ENCODE measurements at places on chromosomes 3 and 15. TPM values are rescaled to one million over a fixed set of nuclear protein-coding genes. Genes with fewer than 3 reads are reported as not detected.

CX3CR1 gene
- not detected for total RNA-seq

SH2D7 gene
- not detected for total RNA-seq

LAMB2 gene
- 202 TPM for total RNA-seq

GP5 gene
- 0.49 TPM for total RNA-seq

PLA2G4D gene
- not detected for total RNA-seq

CILP gene
- total RNA-seq: 0.16 TPM

UBAP1L gene
- 3.8 TPM for total RNA-seq

FSIP1 gene
- total RNA-seq: 4.2 TPM

CD276 gene
- 87.3 TPM for total RNA-seq

VILL gene
- 2.4 TPM for total RNA-seq

TNFAIP8L3 gene
- 22.4 TPM for total RNA-seq

OR5K2 gene
- not detected for total RNA-seq

ZBTB38 gene
- 267 TPM for total RNA-seq

TMEM207 gene
- not detected for total RNA-seq

SUCNR1 gene
- total RNA-seq: 4.5 TPM

TIGIT gene
- 0.18 TPM for total RNA-seq

SLC28A1 gene
- total RNA-seq: not detected

FEM1B gene
- total RNA-seq: 45.5 TPM

GOLGA8A gene
- total RNA-seq: 18.9 TPM

MEGF11 gene
- not detected for total RNA-seq

CYP8B1 gene
- not detected for total RNA-seq

SNTN gene
- not detected for total RNA-seq

CEMIP gene
- total RNA-seq: 249 TPM

Measured in fibroblast of the aortic adventitia (primary cell).